ENCODE measurements at places on chromosomes 11 and 22. TPM values are rescaled to one million over a fixed set of nuclear protein-coding genes. Genes with fewer than 3 reads are reported as not detected.

Gene GLB1L3
- total RNA-seq, result not detected

DNA sequence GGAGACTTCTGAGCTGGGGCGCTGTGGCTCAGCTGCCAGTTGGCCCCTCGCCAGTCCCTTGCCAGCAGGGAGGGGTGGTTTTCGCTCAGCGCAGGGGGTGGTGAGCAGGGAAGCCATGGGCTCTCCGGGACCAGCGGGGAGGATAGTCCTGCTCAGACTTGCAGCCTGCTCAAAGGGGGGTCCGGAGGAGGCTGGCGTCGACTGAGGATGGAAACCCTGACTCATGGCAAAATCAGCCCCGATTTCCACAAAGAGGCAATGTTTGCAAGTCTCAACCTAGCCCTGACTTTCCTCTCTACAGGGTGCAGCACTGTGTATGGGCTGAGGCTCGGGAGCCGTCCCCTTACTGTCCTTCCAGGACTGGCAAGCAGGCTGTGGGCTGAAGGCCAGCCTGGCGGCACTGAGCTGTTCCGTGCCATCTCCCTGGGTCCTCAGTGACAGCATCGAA is 35.1 kb downstream of the FBLN1 start:
- DNase-seq, result peak; percentile 91

Gene DEFB131B
- total RNA-seq, result not detected

Gene NRIP3
- 3.1 TPM for total RNA-seq

Gene BDNF
- 35.7 TPM for total RNA-seq

DNA sequence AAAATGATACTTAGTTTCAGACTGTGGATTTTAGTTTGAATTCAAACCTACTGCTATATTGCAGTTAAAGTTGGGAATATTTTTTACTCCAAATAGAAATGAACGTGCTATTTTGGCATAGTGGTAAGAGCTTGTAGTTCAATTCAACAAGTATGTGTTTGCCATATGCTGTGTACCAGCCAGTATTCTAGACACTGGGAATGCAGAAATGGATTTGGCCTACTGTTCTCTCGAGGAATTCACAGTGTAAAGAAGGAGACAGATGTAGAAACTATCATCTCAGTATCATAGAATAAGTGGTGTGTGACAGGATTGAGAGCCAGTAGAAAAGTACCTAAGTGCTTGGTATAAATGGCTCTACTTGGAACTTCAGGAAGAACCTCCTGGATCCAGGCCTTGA is 80.4 kb downstream of the ATXN10 start:
- no peak for DNase-seq

DNA sequence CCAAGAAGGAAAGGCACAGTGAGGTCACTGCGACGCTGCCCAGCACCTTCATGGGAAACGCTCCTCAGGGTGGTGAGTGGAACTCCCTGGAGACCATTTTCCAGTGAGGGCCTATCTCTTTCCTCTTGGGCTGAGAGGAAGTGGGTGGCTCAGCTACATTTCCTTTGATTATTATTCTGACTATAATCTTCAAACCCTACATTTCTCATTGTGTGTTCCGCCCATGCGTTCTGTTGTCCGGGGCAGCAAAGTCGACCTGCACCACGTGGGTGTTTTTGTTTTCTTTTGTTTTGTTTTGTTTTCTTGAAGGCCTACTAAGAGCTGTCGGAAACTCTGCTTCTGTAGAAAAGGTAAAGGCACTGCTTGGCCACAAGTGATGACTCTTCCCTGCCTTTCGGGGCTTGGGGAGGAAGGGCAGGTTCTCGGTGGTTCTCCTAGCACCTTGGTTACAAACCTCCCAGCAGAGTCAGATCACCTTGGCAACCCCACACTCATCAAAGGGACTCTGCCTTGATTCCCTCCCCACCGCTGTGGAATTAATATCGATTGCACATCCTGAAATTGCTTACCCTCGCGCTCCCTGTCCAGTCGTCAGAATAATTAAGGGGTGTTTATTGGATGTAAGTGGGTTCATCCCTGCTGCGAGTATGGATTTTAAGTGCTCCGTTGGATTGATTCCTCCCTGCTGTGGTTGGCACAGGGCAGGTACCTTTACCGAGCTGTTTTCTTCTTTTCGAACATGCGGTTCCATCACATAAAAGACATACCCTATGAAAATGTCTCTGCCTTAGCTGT is 7.3 kb downstream of the PARVB start:
- DNase-seq, result no peak

Gene ARL14EP
- 22.7 TPM for total RNA-seq

GRCh38 chr11:94671553-94672366 is 96.4 kb upstream of the AMOTL1 start:
- no peak for DNase-seq

DNA sequence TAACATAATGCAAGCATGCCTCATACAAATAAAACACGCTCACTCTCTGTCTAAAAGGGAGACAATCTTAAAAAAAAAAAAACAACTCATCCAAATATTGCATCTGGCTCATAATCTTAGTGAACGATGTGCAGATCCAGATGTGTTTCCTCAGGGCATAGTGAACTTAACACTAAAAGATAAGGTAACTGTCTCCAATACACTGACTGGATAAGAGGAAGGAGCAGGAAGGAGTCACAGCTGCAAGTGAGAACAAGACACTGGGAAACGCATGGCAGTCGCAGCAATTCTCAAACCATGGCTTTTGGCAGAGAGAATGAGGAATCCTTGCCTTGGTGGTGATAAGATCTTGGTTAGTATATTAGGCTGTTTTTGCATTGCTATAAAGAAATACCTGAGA is 9.2 kb upstream of the EIF3M start:
- DNase-seq, result no peak

Gene NAA40
- total RNA-seq, result 10.3 TPM

Gene TIMP3
- total RNA-seq, result 654 TPM

- peak; percentile 80 for DNase-seq
Measured at GRCh38 chr11:65651589-65652510, 10.9 kb downstream of the RELA start.

Gene SYCE3
- not detected for total RNA-seq

Gene SERPINH1
- 255 TPM for total RNA-seq

Gene DAGLA
- 1.8 TPM for total RNA-seq

DNA sequence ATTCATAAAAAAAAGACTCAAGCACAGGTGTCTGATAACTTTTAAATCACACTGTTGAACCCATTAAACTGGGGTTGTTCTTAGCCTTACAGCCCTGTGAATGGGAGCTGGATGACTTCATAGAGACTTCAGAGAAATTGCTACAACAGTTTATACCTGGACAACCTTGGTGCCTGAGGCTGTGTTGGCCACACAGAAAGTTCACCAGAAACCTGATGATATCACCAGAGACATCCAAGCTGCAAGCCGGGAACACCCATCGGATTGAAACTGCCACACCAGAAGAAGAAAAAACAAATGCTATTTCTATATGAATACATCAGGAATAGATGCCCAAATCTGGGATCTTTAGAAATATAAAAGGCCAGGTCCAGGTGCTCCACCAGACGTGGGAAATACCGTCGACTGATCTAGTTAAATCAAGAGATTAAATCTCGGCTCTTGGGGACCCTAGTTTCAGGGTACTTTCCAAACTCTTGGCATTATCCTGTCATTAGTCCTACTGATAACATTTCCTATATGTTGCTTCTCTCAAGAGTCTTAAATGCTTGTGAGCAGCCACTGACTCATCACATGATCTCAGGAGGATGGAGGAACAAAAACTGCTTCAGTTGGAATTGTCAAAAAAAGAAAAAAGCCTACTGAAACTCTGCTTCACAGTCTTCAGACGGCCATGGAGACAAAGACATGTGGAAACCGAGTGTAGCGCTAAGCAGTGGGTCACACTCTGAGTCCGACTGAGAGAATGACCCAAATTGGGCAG is 28.6 kb upstream of the APOL5 start:
- no peak for DNase-seq

Gene FAM83F
- not detected for total RNA-seq

Gene KCNJ1
- total RNA-seq, result not detected

GRCh38 chr22:40919446-40919845 is 31.7 kb upstream of the RBX1 start:
- no peak for DNase-seq

Gene ILK
- 384 TPM for total RNA-seq

Gene MICALL1
- total RNA-seq, result 77.0 TPM

Gene ESAM
- total RNA-seq, result 71.5 TPM

GRCh38 chr11:110566577-110566976 is 136.8 kb downstream of the FDX1 start:
- no peak for DNase-seq

DNA sequence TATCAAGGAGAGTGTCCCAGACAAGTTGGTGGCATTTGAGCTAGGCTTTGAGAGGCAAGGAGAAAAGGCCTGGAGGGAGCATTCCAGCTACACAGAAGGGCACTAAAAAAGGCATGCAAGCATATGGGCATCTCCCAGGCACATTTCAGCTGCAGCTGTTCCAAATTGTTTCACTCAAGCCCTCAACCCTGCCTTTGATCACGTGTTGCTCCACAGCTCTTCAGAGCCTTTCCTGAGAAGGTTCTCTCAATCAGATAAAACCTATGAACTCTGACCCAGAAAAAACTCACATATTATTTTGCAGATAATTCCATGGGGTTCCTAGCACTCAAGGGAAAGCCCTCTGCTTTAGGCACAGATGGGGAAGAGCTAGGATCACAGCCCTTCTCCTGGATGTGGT is 24.4 kb upstream of the HSPA8 start:
- peak; percentile 2 for DNase-seq

Gene IGLL5
- 1.1 TPM for total RNA-seq

Gene CCDC116
- total RNA-seq, result 0.23 TPM

Gene KDM4D
- total RNA-seq, result 0.74 TPM

DNA sequence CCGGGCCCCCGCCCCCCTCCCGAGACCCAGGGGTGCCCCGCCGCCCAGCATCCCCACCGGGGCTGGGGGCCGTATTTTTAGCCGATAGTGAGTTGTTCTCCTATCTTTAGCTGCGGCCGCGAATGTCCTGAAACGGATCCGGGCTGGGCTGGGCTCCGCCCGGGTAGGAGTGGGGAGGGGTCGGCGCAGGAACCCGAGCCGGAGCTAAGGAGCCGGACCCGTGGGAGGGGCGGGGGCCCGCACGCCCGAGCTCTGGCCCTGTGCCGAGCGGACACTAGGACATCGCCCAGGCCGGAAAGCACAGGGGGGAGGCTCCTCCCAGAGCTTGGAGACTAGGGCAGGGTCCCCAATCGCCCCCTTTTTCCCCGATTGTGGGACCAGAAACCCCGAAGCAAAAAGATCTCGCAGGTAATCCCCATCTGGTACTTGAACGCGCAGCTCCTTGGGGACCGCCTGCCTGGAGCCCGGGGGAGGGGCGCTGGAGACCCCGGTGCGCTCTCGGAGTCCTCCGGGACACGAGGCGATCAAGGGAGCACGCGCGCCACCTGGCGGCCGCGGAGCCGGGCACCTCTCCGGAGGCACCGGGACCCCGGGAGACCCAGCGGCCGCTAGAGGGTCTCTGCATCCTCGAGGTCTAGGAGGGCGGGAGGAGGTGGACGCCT is 669 bp downstream of the CDC42EP2 start:
- DNase-seq, result peak; percentile 94

GRCh38 chr11:117816151-117816741 is 8.3 kb downstream of the FXYD2 start:
- peak; percentile 93 for DNase-seq

Gene MISFA
- 1.4 TPM for total RNA-seq

GRCh38 chr11:30758518-30758917 is 172.4 kb upstream of the MPPED2 start:
- no peak for DNase-seq

Gene DEUP1
- total RNA-seq, result not detected

DNA sequence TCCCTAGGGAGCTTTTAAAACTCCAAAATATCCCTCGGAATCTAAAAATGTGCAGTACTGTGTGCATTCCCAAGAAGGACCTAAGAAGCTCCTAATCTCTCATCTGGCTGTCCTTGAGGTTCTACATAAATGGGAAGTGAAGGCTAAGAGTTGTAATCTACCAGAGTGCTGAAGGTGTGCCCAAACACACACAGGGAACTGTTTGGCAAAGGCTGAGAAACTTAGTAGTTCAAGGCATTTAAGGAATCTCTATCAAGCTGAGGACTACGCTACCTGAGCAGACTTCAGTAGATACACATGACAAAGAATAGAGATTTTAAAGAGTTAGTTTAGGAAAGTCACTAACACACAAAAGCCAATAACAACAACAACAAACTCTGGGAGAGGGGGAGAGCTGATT is 71.1 kb downstream of the TTC28 start:
- DNase-seq, result no peak

DNA sequence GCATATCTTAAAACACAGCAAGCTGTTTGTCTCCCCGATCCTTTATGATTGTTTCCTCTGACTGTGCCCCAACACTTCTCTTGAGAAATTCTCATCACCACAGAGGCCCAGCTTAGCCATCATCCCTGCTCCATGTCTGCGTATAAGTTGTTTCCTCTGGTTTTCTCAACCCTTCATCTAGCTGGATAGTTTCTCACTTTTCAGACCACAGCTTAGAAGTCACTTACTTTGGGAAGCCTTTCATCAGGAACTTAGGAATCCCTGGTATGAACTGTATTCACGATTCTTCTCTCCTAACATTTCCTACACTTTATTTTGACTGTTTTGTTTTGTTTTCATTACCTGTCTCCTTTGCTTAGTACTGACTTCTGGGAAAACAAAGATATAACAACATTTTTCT is 295.2 kb downstream of the GUCY1A2 start:
- no peak for DNase-seq

DNA sequence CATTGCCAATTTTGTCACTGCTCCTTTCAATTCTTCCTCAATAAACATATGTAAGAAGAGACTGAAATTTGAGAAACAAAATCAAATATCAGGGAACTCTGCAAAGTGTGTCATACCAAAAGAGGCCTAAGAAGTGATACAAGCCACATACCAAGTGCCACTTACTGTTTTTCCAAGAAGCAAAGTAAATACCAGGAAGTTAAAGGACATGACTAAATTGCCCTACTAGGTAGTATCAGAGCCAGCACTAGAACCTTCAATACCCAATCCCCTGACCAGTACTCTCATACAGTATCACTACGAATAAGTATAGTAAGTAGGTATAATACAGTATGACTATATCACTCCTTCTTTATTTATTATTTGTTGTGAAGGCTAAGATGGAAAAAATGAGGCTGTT is 13.6 kb downstream of the MAML2 start:
- DNase-seq, result no peak

Gene ISX
- not detected for total RNA-seq

GRCh38 chr22:24133187-24133965 is 47.9 kb upstream of the SUSD2 start:
- DNase-seq, result no peak

Gene B3GAT1
- total RNA-seq, result 0.28 TPM

Gene MRGPRE
- not detected for total RNA-seq

DNA sequence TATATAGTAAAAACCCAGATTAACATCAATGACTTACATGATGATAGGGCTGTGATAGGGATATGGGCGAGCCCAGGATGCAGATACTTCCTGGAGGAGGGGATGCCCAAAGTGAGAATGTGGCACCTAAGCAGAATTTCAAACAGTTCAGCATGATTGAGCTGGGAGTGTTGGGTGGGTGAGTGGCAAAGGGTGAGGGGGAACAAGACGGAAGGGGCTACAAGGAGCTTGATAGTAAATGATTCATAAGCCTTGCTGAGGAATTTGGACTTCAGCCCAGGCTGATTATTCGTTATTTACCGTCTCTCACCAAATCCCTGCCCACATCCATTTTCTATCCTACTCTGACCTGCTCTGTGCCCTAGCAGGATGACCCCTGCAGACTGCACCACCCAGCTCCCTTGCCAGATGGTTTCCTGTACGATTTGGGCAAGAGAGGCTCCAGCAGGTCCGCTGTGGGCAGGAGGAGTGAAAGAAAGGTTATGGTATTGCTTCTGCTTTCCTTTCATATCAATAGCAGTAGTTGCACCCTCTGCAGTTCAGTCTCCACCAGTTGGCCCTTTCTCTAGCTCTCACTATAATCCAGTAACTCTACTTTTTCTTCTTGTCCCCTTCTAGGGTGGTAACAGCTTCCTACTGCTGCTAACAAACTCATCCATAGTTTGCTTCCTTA is 30.3 kb upstream of the SIK2 start:
- DNase-seq, result no peak
